ENCODE measurements at places on chromosomes 5 and 9.

DNA sequence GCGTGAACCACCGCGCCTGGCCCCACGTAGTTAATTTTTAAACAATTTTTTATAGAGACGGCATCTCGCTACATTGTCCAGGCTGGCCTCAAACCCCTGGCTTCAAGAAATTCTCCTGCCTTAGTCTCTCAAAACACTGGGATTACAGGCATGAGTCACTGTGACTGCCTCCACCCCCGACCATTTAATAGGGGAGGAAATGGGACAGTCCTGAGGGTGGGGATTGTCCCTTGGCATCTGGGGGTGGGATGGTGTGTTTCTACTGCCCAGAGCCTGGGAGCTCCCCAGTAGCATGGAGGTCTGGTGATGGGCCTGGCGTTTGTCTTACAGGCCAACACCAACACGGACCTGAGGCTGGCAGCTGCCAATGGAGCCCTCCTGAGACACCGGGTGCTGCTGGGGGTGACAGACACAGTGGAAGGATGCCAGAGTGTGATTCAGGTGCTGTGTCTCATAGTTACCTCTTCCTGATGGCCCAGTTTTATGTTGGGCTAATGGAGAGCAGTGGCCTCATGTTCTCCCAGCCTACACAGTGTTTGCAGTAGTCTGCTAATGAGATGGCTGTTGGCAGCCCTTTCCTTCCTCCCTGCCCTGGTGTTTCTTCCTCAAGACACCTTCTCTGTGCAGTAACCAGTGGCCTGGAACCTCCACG, 22.5 kb downstream of the TMEM268 start:
- DNase-seq: no peak

DNA sequence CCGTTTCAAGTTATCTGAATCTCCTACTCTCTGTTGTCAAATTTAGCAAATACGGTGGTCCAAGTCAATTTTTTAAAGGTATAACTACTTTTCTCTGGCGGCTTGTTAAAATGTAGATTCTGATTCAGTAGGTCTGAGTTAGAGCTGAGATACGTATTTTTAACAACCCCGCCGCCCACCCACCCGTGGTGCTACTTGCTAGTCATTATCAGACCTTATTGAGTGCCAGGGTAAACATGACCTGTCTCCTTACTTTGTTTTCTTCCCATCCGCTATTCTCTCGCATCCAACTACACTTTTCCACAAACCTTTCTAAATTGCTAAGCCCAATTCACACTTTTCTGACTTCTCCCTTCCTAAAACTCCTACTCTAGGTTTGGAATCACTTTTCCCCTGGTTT, 694 bp upstream of the PLAA start:
- no peak for DNase-seq

DNA sequence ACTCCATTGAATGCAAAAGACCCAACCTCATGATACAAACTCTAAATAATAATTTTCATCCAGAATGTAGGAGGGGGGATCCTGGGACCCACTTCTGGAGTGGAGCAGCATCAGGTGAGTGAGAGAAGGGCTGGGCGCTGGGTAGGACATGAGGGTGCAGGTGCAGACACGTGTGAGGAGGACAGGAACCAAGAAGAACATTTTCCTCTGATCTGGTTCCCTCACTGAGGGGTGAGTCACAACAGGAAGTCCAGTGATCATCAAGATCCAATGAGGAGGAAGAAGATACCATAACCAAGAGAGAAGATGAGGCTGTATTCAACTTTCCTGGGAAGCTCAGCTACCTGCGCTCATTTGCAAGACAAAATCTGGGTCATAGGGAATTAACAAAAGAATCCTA, 57.4 kb downstream of the SFXN1 start:
- DNase-seq: no peak

DNA sequence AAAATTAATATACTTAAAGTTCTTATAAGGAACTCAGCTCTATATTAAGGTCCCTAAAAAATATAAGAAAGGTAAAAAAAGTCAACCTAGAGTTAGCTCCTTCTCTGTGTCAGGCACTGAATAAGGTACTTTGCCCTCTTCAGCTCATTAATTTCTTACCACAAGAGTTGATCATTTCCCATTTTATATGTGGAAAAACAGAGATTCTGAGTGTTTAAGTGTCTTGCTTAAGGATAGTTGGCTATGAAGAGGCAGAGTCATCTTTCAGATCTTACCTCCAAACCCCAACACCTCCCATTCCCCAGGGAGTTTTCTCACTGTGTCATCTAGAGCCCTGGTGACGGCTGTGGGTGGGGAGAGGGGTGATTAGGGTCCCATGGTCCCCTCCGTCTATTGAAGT, 40.6 kb downstream of the INSYN2B start:
- no peak for DNase-seq

DNA sequence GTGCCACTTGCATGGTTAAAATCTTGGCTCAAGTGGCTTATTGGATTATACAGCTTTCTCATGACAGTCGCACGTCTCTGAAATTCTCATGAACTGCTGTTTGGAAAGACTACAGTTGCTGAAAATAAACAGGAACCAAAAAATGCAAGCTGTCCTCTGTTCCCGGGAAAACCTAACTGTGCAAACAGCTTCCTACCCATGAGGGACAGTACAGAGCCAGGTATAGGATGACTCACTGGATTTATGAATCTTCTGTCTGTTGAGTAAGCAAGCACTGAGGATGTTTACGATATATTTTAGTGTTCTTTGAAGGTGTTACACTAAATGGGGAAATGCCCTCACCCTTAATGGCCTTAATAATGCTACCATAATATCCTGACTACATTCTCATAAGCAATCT, 380.3 kb upstream of the TNC start:
- DNase-seq: no peak

- no peak for DNase-seq
Measured at GRCh38 chr9:2603621-2604020, 18.0 kb upstream of the VLDLR start.

DNA sequence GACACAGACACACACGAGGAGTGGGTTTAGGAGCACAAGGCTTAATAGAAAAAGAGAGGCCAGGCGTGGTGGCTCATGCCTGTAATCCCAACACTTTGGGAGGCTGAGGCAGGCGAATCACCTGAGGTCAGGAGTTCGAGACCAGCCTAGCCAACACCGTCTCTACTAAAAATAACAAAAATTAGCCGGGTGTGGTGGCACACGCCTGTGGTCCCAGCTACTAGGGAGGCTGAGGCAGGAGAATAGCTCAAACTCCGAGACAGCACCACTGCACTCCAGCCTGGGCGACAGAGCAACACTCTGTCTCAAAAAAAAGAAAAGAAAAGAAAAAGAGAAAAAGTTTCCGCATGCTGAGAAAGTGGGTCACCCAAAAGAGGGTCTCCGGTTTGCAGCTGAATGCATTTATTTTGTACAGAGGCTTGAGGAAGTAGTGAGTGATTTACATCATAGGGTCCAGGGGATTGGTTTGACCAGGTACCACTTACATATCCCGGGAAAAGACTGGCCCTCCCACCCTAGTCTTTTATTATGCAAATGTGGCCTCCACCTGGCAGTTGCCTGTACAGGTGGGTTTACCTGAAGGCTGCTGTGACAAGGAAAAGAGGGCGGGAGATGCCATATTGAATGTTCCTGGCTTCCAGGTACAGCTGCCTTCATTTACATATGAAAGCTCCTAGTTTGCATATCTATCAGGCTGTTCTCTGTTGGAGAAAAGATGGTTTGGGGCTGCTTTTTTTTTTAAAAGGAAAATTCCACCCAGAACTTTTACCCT, 366.2 kb upstream of the GRAMD2B start:
- no peak for DNase-seq

DNA sequence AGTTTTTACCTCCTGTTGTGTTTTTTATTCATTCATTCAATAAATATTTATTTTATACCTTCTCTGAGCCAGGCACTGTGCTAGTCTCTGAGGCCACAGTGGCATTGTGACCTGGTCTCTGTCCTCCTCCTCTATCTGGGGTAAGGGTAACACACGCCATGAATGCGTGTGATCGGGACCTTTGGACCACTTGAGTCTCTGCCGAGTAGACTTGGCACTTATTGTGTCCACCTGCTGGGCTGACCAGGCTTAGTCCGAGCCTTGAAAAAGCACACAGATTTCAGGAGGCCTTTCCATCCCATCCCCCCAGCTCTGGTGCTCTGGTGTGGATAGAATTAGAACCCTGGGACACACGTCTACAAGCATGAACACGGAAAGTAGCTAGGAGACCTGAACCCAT, 58.7 kb downstream of the ERGIC1 start:
- no peak for DNase-seq

- no peak for DNase-seq
Measured at GRCh38 chr9:137011907-137012675, 15.7 kb upstream of the CLIC3 start.

DNA sequence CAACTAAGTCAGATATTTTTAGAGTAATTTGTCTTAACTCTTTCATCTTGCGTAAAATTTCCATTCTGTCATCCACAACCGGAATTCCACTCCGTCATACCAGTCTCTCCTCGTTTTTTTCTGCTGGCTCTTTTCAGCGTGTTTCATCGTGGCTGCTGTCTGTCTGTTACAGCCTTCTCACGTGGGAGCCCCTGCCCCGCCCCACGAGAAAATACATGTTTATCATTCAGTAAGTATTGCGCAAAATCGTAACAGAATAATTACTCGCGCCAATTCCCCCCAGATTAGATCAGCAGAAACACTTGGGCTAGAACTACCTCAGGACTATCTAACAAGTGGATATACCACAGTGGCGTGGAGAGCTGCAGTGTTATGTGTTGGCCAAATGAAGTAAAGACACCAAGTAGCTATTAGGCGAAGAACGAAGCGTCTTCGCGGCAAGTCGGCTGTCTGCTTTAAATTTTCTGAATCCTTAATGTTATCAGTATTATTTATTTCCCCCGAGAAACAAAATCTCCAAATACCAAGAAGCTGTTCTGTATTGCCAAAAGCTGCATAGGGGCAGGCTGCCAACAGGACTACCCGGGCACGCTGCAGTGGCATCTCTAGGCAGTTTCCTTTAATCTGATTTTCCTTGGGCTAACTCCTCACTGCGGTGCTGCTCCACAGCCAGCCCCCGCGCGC, 566 bp upstream of the FOCAD start:
- no peak for DNase-seq

DNA sequence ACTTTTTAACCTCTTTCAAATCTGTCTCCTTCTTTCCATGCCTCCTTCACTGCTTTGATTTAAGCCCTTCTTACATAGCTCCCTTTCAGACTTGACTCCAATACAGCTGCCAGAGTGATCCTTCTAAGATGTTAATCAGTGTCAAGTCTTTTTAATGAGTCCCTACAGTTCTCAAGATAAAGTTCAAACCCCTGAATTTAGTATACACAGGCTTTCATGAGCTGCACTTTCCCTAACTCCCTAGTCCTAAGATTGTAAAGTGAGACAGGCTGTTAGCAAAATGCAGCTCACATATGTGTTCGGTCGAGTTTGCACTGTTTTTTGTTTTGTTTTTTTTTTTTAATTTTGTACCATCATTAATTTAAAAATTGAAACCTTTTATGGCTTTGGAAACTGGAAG, 190.4 kb upstream of the VCAN start:
- DNase-seq: no peak

GRCh38 chr5:75672616-75673015, 44.6 kb downstream of the POC5 start:
- no peak for DNase-seq

DNA sequence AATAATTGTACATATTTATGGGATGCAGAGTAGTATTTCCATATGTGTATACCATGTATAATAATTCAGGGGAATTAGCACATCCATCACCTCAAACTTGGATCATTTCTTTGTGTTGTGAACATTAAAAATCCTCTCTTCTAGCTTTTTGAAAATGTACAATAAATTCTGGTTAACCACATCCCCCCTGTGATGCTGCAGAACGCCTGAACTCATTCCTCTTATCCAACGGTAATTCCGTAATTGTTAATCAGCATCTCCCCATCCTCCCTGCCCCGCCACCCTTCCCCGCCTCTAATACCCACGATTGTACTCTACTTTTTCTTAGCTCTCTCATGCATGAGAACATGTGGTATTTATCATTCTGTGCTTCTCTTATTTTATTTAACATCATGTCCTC, 127.7 kb upstream of the ANKRD55 start:
- DNase-seq: no peak

GRCh38 chr9:114855488-114855887, 49.6 kb upstream of the TNFSF15 start:
- DNase-seq: no peak
